ENCODE measurements at places on chromosomes 4 and X. TPM values are rescaled to one million over a fixed set of nuclear protein-coding genes. Genes with fewer than 3 reads are reported as not detected.

FAM53A gene
- 0.69 TPM for total RNA-seq

HSD17B13 gene
- 0.06 TPM for total RNA-seq

CENPVL1 gene
- total RNA-seq: not detected

PRSS12 gene
- 0.25 TPM for total RNA-seq

RIPPLY1 gene
- not detected for total RNA-seq

HSFX2 gene
- 0.13 TPM for total RNA-seq

XKRX gene
- total RNA-seq: 0.29 TPM

CDKL2 gene
- total RNA-seq: 0.47 TPM

RAI2 gene
- 0.22 TPM for total RNA-seq

TMEM35A gene
- total RNA-seq: not detected

NRK gene
- total RNA-seq: not detected

ABCB7 gene
- 14.2 TPM for total RNA-seq

SATL1 gene
- total RNA-seq: not detected

DHRSX gene
- 43.6 TPM for total RNA-seq

PNMA3 gene
- total RNA-seq: 0.13 TPM

NOP14 gene
- total RNA-seq: 28.6 TPM

TRIM60 gene
- not detected for total RNA-seq

SMIM31 gene
- total RNA-seq: 0.07 TPM

S100P gene
- total RNA-seq: 59.5 TPM

NKX3-2 gene
- 0.09 TPM for total RNA-seq

TLR8 gene
- total RNA-seq: not detected

PORCN gene
- 16.5 TPM for total RNA-seq

KLHL4 gene
- 3.5 TPM for total RNA-seq

CXorf38 gene
- total RNA-seq: 10.4 TPM

NUDT10 gene
- 0.62 TPM for total RNA-seq

CPLX1 gene
- 0.50 TPM for total RNA-seq

SLC9B2 gene
- 9.3 TPM for total RNA-seq

PHF8 gene
- total RNA-seq: 12.6 TPM

EIF1AX gene
- total RNA-seq: 104 TPM

IL2 gene
- not detected for total RNA-seq

NEIL3 gene
- total RNA-seq: 11.7 TPM

TASL gene
- not detected for total RNA-seq

DRD5 gene
- not detected for total RNA-seq

PAK3 gene
- total RNA-seq: not detected

SLC9A7 gene
- total RNA-seq: 11.5 TPM

KDR gene
- total RNA-seq: not detected

TMPRSS11B gene
- not detected for total RNA-seq

PRR32 gene
- not detected for total RNA-seq

SYTL5 gene
- total RNA-seq: 0.28 TPM

CXCR3 gene
- total RNA-seq: not detected

POU4F2 gene
- total RNA-seq: not detected

STPG2 gene
- not detected for total RNA-seq

ADAMTS3 gene
- total RNA-seq: 0.06 TPM

ARX gene
- total RNA-seq: 0.29 TPM
